ENCODE measurements at places on chromosomes 7 and 10. TPM values are rescaled to one million over a fixed set of nuclear protein-coding genes. Genes with fewer than 3 reads are reported as not detected.

YKT6 gene
- total RNA-seq: 178 TPM

SUN3 gene
- total RNA-seq: not detected

DHTKD1 gene
- total RNA-seq: 39.6 TPM

ZP3 gene
- 3.4 TPM for total RNA-seq

GSDME gene
- 12.7 TPM for total RNA-seq

HYAL4 gene
- total RNA-seq: not detected

HNRNPA2B1 gene
- 685 TPM for total RNA-seq

FAM25A gene
- total RNA-seq: not detected

DNA sequence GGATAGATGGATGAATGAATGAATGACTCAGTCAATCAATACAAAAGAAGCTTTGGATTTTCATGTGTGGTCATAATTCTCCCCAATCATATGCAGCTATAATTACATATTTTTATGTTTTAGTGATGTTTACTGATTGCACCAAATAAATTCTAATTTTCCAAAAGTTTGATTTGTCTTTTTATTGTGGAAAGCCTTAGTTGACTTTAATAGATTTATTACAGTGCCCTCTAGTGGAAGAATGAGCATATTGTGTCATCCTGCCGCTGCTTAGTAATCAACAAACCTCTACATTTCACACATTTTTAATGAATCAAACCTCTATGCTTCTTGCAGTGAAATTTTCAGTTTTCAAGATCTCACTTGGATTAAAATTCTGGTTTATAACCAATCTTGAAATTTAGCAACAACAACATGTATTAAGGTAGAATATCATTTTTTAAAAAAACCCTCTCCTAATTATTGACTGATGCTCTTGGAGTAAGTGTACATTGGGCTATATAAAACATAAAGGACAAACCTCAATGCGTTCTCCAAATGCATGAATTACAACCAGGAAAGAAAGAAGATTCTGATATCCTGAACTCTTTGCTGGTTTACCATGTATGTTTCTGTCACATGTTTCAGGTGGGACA, 55.6 kb upstream of the PNLIP start:
- DNase-seq: no peak

GRCh38 chr10:124668517-124669051, 75.6 kb downstream of the FAM53B start:
- DNase-seq: no peak

GRCh38 chr10:70846795-70847194, 31.0 kb downstream of the SGPL1 start:
- no peak for DNase-seq

DNA sequence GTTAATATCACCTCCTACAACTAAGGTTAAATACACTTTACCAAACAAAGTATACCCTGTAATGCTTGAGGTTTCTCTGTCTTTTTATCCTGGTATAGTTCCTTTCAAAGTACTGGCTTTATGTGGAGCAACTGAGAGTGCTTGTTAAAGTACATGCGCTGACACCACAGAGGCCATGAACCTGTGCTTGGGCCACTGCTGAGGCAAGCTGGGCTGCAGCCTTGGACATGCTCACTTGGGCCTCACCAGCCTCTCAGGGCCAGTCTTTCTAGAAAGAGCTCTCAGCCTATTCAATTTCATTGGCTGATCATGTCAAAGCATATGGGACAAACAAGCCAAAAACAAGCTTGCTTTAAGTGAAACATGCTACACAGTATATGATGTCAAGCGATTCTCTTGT, 126.1 kb upstream of the DNAJB12 start:
- no peak for DNase-seq

DNA sequence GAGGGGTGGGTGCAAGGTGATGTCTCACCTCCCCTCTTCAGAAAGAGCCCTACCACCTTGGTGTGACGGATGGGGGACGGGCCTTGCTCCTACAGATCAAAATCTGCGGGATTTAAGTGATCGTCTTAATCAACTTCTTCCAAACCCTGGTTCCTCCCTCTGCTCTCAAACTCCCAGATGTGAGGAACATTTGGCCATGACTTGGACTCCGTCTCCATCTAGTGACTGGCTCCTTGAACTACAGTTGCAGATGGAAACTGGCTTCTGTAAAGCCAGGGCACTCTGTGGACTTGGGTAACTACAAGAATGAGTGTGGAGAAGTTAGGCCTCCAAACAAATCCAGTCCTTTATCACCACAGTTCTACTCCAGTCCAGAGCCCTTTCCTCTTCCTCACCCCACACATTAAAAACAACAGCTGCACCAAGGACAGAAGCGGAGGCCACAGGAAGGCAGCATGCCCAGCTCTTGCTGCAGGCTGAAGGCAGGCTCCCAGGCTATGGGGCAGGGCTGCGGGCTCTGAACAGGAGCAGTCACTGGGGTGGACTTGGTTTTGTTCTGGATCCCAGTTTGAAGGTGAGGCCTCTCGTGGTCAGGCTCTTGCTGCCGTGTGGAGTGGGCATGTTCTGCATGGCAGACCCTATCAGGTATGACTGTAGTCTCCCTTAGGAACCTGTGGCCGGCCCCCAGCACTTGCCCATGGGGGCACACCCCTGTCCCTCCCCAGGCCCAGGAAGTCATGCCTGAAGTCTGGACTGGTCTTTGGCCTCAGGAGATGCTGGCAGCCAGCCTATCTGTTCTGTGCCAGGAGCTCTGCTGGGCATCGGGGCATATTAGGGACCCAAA, 79.4 kb downstream of the VWC2 start:
- DNase-seq: peak; percentile 58

DNA sequence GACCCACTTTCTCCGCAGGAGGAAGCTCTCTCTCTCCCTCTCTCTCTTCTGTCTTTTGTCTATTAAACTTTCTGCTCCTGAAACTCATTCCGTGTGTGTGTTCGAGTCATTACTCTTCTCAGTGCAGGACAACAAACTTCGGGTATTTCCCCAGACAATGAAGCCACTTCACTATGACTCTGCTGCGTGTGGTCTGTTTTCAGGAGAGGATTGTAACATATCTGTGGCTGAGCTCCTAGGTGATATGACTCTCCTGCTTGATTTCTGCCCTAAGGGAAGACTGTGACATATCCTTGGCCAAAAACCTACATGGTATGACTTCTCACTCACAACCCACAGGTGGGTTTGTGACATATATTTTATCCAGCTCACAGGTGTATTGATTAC, 39.9 kb upstream of the ZNF107 start:
- DNase-seq: no peak

DNA sequence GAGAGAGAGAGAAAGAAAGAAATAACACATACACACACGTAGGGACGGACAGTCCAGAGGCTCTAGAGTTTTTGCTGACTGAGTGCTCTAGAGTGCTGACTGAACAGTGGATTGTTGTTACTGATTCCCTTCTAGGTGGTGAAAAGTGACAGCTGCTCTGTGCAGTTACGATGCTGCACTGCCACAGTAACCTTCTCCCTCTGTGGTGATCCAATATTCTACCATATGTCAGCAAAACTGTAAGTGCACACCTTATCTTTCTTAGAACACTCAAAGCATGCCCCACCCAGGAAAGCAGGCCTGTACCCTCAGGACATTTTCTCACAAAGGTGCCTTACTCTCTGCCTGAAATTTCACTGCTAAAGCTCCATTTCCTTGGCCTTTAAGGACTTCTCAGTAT, 1023.5 kb downstream of the TYW1 start:
- DNase-seq: no peak

- DNase-seq: no peak
Observed at GRCh38 chr7:44604941-44605340, 1.5 kb upstream of the OGDH start.

DNA sequence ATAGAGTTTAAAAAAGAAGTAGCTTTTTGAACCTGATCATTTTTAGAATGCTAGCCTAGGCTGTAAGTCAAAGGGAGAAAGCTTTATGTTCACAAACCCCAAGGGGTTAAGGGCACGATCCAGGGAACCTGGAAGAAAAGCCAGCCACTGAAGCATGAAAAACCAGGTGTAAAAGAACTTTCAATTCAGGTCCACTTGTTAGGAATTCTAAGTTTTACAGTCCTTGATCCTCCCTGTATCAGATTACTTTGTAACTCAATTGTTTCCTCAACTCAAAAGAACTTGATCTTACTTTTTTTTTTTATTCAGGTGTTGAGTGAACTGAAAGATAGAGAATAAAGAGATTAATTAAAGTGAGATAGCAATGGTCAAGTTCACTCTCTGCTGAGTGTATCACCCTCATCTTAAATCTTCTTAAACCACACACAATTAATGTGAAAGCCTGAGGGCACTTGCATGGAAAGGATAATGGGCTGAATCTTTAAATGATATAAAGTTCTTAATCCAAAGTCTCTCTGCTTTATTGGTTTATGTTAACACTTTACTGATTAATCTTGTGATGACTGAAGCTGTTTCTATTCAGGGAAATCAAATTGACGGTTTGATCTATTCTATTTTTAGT, 672.2 kb upstream of the LRRN3 start:
- DNase-seq: no peak

DNA sequence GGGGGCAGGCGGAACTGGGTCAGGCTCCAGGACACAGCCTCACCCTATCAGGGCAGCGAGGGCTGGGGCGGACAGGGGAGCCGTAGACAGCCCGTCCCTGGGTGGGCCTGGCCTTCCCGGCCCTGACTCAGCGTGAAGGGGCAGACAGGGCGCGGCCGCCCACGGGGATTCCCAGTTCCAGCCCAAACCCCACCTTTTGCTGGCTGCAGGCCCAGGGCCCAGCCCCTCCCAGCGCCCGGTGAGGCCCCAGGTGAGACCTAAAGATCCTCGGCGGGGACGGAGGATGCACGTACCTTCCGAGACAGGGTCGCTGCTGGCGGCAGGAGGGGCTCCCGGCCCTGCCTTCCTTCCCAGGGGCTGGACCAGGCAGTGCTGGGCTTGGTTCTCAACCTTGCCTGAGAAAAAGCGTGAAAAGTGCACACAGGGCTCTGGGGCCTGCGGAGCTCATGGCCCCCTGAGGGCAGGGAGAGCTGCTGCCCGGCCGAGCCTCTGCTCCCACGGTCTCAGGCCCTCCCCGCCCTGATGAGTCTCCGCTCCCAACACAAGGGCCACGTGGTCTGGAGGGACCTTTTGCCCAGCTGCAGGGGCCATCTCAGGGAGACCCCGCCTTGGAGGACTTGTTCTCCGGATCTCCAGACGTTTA, 43.9 kb upstream of the DNAJB6 start:
- no peak for DNase-seq

DNA sequence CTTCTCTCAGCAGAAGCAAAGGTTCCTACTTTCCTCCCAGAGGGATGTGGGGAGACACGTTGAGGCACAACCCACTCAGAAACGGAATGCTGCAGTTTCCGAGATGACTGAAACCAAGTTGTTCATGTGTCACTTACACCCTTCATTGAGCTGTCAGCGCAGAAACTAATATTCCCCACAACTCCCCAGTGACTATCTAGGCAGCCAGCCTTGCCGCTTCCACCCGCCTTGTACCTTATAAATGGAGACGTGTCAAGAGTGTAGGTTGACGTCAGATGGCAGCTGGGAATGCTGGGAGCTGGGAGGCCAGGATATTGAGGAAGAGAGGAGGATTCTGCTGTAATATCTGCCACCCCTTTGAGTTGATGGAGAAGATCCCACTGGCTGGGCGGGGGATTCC, 15.1 kb downstream of the GPR26 start:
- no peak for DNase-seq

DNA sequence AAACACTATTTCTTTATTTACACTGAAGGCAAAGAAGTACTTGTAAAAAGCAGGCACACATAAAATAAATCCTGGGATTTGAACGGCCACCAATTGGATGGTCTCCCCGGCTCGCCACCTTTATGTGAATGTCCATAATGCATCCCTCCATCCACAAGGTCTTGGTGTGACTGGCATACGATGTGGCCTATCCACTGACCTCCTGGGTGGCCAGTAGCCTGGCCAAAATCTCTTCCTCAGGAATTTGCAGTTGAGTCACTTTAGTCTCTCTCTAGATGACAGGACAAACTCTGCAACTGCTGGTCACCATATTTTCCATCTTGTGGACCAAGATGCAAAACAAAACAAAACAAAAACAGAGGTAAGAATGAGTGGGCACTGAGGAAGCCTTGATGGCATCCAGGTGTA, 39.1 kb downstream of the CDK1 start:
- no peak for DNase-seq

DNA sequence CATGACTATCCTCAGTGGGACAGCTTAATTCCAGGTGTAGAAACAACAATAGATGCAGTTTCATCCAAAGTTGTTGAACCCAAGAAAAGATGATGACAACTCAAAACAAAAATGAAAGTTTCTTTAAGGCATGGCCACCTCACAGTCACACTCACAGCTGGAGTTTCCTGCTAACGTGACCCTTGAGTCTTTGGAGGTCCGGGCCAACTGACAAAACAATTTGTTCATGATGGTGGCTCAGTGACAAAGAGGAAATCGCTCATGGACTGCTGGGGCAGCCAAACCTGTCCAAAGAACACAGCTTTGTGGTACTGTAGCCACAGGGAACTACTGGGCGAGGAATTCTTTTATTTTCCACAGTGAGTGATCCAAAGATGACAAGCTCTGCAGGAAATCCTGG, 96.0 kb upstream of the JCAD start:
- no peak for DNase-seq

- DNase-seq: no peak
Observed at GRCh38 chr7:7449055-7449454, 86.6 kb downstream of the COL28A1 start.

GRCh38 chr7:27174874-27175625, 930 bp upstream of the HOXA10 start:
- peak; percentile 10 for DNase-seq

GRCh38 chr7:130492523-130493274, 814 bp downstream of the MEST start:
- DNase-seq: no peak

DNA sequence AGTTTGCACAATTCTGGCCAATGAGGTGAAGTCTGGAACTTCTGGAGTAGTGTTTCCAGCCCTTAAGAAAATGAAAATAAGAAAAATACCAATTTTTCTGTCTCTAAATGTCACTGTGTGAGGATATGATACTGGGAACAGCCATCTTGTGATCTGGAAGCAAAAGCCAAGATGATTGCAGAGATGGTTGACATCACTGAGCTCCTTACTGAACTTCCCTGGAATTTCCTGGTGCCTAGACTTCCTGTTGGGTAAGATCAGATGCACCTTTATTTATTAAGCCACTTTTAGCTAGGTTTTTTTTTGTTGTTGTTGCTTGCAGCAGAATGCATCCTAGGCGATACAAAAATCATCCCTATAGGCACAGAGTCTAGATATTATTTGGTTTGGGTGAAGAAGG, 27.3 kb upstream of the INHBA start:
- DNase-seq: no peak

DNA sequence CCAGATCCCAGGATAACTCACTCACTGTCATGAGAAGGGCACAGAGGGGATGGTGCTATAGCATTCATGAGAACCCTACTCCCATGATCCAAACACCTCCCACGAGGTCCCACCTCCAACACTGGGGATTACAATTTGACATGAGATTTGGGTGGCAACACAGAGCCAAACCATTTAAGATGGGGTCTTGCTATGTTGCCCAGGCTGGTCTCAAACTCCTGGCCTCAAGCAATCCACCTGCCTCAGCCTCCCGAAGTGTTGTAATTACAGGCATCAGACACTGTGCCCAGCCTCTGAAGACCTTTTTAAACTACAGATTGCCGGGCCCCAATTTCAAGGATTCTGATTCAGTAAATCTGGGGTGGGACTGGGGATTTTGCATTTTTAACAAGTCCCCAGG, 98.5 kb downstream of the BAMBI start:
- DNase-seq: no peak

GRCh38 chr10:59057345-59057744, 119.1 kb upstream of the PHYHIPL start:
- no peak for DNase-seq

Measured in glutamatergic neuron (in vitro differentiated cells).